Naive thymus-derived CD4-positive, alpha-beta T cell (primary cell): ENCODE measurements at places on chromosomes 2 and 18. TPM values are rescaled to one million over a fixed set of nuclear protein-coding genes. Genes with fewer than 3 reads are reported as not detected.

- no peaks in the 10 kb centered on the region for H3K27me3 ChIP-seq
- H3K4me3 ChIP-seq, result no peak overlapping the region
- no peaks in the 10 kb centered on the region for H3K4me1 ChIP-seq
- H3K36me3 ChIP-seq, result peaks cover 65% of the 10 kb centered on the region
- DNase-seq, result no peak
- H3K27ac ChIP-seq, result no peak overlapping the region
Measured at GRCh38 chr18:79697976-79698375, 18.4 kb downstream of the CTDP1 start.

DNA sequence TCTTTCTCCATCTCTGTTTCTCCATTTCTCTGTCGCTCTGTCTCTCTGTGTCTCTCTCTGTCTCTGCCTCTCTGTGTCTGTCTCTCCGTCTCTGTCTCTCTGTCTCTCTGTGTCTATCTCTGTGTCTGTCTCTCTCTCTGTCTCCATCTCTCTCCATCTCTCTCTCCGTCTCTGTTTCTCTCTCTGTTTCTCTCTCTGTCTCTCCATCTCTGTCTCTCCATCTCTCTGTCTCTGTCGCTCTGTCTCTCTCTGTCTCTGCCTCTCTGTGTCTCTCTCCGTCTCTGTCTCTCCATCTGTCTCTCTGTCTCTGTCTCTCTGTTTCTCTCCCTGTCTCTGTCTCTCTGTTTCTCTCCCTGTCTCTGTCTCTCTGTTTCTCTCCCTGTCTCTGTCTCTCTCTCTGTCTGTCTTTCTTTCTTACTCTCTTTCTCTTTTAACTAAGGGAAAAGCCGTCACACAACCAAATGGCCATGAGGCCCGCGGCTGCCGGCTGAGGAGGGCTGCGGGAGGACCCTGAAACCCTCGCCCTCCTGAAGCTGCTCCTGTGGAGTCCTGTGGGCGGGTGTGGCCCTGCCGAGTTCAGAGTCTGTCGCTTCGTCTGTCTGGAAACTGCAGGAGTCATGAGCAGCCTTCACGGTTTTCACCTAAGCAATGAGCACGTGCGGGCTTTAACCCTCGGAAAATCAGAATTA lies 29.3 kb downstream of the NFATC1 start:
- no peak for DNase-seq
- H3K27ac ChIP-seq, result peak overlapping the region; percentile 19
- no peaks in the 10 kb centered on the region for H3K27me3 ChIP-seq
- H3K4me1 ChIP-seq, result no peaks in the 10 kb centered on the region
- H3K36me3 ChIP-seq, result no peaks in the 10 kb centered on the region
- no peak overlapping the region for H3K4me3 ChIP-seq

GRCh38 chr18:48621815-48622555 lies 83.2 kb downstream of the CTIF start:
- no peak overlapping the region for H3K27ac ChIP-seq
- H3K27me3 ChIP-seq, result no peaks in the 10 kb centered on the region
- H3K36me3 ChIP-seq, result no peaks in the 10 kb centered on the region
- DNase-seq, result no peak
- H3K4me3 ChIP-seq, result no peak overlapping the region
- no peaks in the 10 kb centered on the region for H3K4me1 ChIP-seq

The SH3YL1 gene
- polyA plus RNA-seq, result 60.9 TPM
